Right forelimb (tissue), 1 donor: ENCODE measurements at places on chromosomes 5 and 9.

DNA sequence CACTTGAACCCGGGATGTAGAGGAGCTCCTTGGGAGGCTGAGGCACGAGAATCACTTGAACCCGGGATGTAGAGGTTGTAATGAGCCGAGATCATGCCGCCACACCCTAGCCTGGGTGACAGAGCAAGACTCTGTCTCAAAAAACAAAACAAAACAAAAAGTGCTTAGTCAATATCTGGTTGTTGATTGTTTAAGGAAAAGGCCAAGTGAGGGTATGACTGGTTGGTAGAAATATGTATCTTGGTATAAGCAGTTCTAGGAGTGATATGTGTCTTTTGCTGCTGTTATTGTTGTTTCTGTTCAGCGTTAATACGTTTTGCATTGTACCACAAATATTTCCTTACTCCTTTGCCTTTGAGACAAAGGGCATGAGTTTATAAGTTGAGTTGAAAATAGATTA, 210.7 kb upstream of the DMRT1 start:
- DNase-seq = no peak

DNA sequence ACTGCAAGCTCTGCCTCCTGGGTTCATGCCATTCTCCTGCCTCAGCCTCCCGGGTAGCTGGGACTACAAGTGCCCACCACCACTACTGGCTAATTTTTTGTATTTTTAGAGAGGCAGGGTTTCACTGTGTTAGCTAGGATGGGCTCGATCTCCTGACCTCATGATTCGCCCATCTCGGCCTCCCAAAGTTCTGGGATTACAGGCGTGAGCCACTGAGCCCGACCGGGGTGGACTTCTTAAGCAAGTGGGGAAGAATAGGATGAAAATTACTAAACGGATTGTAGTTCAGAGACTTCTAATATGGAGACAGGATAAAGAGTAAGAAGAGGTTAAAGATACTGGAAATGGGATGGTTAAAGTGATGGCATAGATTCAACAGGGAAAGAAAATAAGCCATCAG, 132.3 kb upstream of the IRX2 start:
- no peak for DNase-seq

DNA sequence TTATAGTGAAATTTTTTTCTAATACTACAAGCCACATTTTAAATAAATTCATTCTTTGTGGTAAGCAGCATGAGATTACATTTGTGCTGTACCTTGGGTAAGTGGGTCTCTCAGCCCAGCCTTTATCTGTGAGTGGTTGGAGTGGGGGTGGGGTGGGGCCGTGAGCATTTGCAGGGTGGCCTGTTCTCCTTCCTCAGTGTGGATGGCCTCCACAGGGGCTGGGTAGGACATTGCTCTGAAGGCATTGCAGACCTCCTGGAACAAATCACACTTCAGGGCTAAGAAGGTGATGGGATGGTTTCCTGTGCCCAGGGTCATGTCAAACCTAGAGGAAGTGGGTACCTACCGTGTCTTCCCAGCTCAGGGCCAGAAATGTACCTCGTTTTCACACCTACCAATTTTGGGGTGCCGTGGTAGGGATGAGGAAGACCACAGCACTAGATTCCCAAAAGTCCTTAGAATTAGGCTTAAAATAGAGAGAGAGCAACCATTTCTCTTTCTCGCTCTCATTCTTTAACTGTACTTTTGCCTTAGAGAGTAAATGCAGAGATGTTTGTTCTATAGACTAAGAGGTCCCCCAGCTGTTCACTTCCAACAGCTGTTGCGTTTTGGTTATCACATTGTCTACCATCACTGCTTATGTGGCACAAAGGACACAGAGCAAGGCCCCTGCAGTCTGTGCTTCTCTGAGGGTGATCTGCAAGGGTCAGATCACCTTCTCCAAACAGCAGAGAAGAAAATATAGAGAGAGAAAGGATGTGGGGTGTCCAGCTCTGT, 83.4 kb upstream of the CTSL start:
- no peak for DNase-seq

DNA sequence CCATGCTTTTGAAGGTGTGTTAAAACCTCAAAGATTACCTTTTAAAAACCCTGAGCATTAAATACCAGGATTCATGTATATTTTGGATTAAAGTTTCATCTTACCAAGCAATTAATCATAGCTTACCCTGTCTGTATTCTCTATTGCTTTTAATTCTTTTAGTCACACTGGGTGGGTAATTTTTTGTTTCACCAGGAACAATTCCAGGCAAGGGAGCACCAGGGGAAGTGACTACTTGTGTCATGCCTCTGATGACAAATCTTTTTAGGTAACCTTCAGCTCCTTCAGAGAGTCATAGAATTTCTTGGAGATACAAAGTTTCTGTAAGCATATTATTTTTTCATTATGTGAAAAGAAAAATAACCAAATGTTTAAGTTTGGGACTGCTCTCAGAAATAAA, 33.4 kb upstream of the ANXA1 start:
- DNase-seq = no peak

GRCh38 chr5:40446910-40447309, 232.8 kb upstream of the PTGER4 start:
- no peak for DNase-seq
